ENCODE measurements at places on chromosomes 5 and 9.

DNA sequence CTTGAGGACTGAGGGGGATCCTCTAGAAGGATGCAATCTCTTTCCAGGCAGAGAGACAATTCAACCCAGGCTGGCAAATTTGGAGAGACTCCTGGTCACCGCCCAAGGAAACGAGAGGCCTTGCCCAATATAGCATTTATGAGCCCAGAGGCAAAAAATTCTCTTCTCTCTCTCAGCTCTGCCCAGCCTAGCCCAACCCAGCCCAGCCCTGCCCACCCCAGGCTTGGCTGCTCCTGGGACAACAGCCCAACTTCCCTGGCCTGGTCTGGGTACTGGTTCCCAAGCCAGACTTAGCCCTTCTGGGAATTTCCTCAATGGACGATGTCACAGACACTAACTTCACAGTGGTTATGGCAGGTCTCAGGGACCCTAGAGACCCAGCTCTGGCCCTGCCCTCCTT is 116.5 kb downstream of the PSD2 start:
- H3K27me3 ChIP-seq = no peaks in the 10 kb centered on the region
- H3K36me3 ChIP-seq = no peaks in the 10 kb centered on the region

GRCh38 chr9:133477992-133478850 is 678 bp downstream of the SLC2A6 start:
- peaks cover 8% of the 10 kb centered on the region for H3K36me3 ChIP-seq
- H3K27me3 ChIP-seq = no peaks in the 10 kb centered on the region
- peak overlapping the region; percentile 66 for H3K4me3 ChIP-seq
- H3K27ac ChIP-seq = peak overlapping the region; percentile 33
- H3K4me1 ChIP-seq = peaks cover 11% of the 10 kb centered on the region
- DNase-seq = peak; percentile 76

DNA sequence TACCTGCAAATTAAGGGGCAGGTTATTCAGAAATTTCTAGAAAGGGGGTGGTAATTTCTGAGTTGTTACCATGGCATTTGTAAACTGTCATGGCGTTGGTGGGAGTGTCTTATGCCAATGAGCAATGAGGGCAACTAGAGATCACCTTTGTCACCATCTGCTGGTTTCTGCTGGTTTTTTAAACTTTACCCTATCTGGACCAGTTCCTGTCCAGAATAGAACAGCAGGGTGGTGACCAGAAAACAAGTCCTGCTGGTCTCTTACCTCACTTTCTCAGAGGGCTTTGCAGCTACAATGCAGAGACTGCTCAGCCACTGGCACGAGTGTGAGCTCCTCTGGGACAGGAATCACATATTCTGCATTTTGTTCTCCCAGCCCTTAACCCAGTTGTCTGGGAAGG is 51.4 kb downstream of the FAM114A2 start:
- no peaks in the 10 kb centered on the region for H3K36me3 ChIP-seq
- H3K4me1 ChIP-seq = no peaks in the 10 kb centered on the region
- H3K27ac ChIP-seq = no peak overlapping the region
- H3K4me3 ChIP-seq = no peak overlapping the region
- no peaks in the 10 kb centered on the region for H3K27me3 ChIP-seq
- no peak for DNase-seq

- no peaks in the 10 kb centered on the region for H3K27me3 ChIP-seq
- no peaks in the 10 kb centered on the region for H3K36me3 ChIP-seq
- DNase-seq = peak; percentile 66
- H3K4me3 ChIP-seq = no peak overlapping the region
- H3K27ac ChIP-seq = no peak overlapping the region
These were observed 373.4 kb downstream of the GADD45G start for GRCh38 chr9:89978185-89978584.

DNA sequence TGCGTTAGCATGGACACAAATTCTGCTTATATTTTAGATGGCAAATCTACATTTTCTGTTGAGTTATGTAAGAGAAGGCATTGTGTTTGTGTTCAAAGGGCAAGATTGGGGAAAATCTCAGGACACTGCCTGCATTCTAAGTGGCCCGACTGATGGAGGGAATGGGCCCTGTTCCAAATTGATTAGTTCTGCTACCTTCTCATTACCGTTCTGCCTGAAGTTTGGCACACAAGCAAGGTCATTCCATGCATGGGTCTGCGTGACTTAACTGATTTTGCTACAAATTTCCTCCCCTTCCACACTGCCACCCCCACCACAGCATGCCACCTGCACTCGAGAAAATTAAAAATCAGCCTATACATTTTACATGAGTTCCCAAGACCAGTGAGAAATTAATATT is 409.9 kb downstream of the BRINP1 start:
- no peaks in the 10 kb centered on the region for H3K36me3 ChIP-seq
- peaks cover 50% of the 10 kb centered on the region for H3K4me1 ChIP-seq
- peak; percentile 100 for DNase-seq
- H3K27me3 ChIP-seq = no peaks in the 10 kb centered on the region
- H3K27ac ChIP-seq = peak overlapping the region; percentile 98

DNA sequence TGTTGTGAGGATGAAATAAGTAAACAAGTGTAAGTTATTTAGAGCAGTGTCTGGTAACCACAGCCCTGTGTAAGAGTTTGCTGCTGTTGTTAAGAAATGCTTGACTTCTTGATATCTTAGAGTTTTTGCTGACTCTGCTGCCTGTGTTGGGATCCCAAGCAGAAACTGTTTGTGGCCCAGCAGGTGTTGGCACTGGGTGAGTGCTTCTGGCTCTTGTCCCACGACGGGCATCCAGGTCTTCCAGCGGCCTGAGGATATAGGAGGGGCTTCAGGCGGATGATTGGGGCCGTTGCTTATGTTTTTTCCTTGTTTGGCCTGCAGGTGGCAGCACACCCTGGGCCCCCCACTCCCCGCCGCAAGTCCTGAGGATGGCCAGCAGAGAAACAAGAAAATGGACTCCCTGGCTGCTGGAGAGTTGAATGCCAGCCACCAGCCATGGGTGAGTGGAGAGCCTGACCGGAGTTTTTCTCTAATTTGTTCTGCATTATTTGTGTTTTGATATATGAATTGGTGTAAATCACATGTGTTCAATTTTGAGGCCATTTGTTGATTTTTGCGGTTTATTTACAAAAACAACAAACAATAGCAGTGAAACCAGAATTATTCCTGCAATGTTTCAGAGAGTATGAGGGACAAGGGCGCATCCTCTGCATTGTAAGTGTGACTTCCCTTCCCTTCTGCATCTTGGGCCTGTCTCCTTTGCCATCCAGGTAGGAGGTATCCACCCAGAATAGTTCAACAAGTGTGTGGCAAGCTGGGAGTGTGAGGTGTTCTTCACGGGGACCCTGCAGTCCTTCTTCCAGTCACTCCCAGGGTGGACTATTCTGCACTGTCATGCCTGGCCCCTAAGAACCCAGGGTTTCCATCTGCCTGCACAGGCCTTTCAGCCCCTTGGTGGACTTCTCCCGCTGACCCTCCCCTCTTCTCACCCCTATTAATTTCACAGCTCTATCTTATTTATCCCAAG is 50.3 kb downstream of the SLC22A5 start:
- H3K4me1 ChIP-seq = peaks cover 8% of the 10 kb centered on the region
- H3K27me3 ChIP-seq = no peaks in the 10 kb centered on the region
- no peak overlapping the region for H3K4me3 ChIP-seq

GRCh38 chr5:150904479-150905311 is at the start of gene ZNF300:
Gene ZNF300 (minus strand): TSS chr5:150904980. CDS start chr5:150903155, 1,825 bp downstream.
- no peaks in the 10 kb centered on the region for H3K4me1 ChIP-seq
- H3K27ac ChIP-seq = peak within 1 kb of the TSS; percentile 94
- peak; percentile 86 for DNase-seq
- peaks cover 5% of the 10 kb centered on the region for H3K36me3 ChIP-seq
- peak within 1 kb of the TSS; percentile 65 for H3K4me3 ChIP-seq

DNA sequence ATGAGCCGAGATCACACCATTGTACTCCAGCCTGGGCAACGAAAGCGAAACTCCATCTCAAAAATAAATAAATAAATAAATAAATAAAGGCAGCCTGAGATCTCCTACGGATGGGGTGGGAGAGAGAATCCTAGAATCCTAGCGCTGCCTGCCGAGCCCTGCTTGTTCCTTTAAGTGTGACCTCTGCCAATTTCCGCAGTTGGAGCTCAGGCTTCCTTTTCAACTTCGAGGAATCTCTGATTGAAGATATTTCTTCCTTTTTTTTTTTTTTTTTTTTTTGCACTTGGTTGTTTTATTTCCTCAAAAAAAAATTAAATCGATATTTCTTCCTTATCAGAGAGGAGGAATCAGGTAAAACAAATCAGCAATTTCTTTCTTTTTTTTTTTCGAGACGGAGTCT is 27.3 kb upstream of the MATR3 start:
- no peak overlapping the region for H3K4me3 ChIP-seq
- no peak overlapping the region for H3K27ac ChIP-seq
- no peaks in the 10 kb centered on the region for H3K36me3 ChIP-seq

- peaks cover 11% of the 10 kb centered on the region for H3K27me3 ChIP-seq
- H3K4me3 ChIP-seq = no peak overlapping the region
- DNase-seq = no peak
- no peak overlapping the region for H3K27ac ChIP-seq
- peaks cover 19% of the 10 kb centered on the region for H3K4me1 ChIP-seq
- H3K36me3 ChIP-seq = no peaks in the 10 kb centered on the region
These were observed 30.5 kb upstream of the LMX1B start for GRCh38 chr9:126583144-126583760.

DNA sequence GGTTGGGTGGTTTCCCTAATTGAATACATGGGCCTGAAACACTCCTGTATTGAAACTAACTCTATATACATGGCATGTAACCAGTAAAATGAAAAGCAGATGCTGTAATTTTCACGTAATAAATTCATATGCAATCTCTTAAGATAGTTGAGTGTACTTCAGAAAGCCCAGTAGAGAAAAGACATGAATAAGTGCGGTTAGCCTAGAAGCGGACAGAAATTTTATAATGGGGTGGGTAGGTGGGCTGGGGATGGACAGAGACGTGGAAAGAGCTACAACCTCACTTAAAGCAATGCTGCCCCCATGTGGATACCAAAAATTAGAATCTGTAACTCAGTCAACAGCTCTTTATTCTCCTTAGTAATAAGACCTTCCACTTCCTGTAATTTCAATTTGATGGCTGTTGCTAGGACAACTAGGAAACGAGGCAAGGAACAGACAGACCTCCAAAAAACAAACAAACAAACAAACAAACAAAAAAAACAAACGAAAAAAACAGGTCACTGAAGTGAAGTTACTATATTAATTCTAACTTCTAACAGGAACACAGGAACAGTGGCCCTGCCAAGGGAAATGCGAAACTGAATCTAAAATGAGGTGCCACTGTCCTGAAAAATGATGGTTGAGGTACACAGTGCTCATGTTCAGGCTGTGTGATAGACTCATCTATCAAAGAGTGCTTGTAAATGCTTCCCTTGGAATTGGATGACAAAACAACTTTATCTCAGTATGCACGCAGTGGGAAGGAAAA is 103.4 kb upstream of the GNA14 start:
- H3K4me1 ChIP-seq = no peaks in the 10 kb centered on the region
- no peak overlapping the region for H3K27ac ChIP-seq
- H3K36me3 ChIP-seq = no peaks in the 10 kb centered on the region
- no peak overlapping the region for H3K4me3 ChIP-seq

DNA sequence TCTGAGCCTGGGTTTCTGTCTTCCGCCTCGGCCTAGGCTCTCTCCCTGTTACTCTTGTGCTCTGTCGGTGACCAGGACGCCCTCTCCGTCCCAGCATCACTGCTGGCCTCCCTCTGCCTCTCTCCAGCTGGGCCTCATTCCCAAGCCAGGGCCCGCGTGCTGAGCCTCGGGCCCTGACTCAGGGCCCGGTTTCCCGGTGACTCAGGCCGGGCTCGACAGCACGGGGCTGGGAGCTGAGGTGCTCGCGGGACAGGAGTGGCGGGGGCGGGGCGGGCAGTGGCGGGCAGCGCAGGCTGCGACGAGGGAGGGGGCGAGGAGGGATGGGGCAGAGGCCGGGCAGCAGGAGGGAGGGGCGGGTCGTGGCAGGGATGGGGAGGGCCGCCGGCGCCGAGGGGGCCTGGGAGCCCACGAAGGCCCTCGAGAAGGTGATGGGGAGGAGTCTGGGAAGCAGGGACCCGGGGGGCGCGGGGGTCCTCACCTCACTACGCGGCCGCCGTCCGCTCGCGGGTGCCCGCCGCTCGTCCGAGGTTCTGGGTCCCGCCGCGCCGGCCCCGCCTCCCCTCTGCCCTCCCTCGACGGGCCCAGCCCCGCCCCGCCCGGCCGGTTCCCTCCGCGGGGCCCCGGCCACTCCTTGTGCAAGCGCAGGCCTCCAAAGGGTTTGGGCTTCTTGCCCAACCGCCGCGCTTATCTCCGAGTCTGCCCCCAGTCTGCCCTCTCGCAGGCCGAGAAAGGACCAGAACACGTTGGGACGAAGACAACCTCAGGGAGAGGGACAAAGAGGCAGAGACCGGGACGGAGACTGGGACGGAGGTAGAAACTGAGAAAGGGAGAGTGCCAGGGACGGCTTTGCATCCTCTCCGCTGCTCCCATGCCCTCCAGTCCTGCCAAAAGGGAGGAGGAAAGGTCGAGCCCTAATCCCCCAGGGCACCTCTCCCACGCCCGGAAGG is at the start of gene ARAP3:
Gene ARAP3 (minus strand): TSS at position 536 of the 947 bp plus-strand sequence. CDS start 1,744 bp downstream, outside the sequence.
- peak; percentile 65 for DNase-seq
- no peaks in the 10 kb centered on the region for H3K4me1 ChIP-seq
- H3K27me3 ChIP-seq = no peaks in the 10 kb centered on the region

DNA sequence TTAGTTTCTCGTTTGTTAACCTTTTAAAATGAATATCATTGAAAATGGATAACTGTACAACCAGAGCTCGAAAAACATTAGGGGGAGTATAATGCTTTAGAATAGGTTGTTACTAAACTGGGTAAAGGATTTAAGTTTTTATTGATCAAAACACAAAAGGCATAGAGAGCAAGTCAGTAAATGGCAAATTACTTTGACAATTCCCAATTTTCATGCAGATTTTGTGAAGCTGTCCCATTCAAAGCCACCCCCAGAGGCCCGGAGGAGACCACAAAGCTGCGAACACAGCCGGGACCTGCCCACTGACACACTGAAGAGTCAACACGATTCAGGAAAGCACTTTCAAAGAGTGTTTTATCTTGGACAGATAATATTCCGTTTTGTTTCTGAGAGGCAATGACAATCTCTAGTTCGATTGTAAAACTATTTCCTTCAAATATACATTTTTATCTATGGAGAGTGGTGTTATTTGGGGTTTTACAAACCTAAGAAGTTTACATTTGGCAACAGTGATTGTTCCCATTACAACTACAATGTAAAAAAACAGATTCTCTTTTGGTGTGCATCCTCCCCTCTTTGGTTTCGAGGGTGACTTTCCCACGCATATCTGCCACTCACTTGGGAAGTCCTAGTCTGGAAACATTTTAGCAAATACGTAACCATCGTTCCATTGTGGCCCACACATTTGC is 182.6 kb upstream of the TBCA start:
- peak; percentile 78 for DNase-seq
- peaks cover 34% of the 10 kb centered on the region for H3K4me1 ChIP-seq
- no peaks in the 10 kb centered on the region for H3K36me3 ChIP-seq
- no peaks in the 10 kb centered on the region for H3K27me3 ChIP-seq
